ENCODE measurements at places on chromosomes 16 and 17.

DNA sequence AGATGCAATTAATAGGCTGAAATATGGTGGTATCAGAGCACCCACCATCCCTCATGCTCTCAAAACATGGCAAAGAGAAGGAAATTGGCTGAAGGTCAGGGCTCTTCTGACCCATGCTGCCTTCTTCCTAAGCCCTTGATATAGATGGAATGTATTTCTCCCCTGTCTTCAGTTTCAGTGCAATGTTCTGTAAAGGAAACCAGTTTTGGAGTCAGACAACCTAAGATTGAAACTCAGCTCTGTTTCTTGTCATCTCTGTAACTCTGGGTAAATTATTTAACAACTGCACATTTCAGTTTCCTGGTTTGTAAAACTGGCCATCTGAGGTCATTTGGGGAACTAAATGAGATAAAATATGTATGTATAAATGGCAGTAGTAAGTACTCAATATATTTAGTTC lies 243.9 kb downstream of the CA10 start:
- no peak for DNase-seq

DNA sequence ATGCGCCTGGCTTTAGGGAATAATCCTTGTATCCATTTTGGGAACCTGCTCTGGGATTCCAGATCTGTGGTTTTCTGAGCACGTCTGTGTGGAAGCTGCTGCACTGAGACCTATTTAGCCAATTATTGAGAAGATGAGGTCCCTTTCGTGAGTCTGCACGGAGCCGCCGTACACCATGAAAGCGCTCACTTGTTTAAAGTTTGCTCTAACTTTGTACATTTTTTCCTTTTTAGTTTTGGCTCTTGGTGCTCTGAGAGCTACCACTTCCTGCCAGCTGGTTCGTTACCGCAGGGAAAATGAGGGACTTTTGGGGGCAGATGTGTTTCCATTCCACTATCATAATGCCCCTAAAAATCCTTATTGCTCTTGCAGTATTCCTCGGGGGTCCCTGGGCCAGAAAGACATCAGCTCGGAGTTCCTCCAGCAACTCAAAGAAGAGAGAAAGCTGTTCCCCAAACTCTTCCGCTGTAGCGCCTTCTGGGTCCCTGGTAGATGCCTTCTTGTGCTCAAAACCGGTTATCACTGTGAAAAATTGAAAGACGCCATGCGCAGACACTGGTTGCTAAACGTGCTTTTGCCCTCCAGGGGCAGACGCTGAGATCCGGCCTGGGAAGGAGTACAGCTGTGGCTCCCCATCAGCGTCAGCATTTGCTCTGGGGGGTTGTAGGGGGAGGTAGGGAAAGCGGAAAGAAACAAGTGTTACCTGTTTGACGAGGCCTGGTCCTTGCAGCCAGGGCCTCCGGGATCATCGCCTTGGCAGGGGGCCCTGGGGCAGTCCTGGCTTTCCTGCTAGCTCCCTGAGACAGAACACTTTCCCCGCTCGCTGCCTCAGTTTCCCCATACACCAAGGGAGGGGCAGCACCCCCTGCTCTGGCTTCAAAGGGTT lies 238.1 kb downstream of the MRTFB start:
- DNase-seq: no peak

DNA sequence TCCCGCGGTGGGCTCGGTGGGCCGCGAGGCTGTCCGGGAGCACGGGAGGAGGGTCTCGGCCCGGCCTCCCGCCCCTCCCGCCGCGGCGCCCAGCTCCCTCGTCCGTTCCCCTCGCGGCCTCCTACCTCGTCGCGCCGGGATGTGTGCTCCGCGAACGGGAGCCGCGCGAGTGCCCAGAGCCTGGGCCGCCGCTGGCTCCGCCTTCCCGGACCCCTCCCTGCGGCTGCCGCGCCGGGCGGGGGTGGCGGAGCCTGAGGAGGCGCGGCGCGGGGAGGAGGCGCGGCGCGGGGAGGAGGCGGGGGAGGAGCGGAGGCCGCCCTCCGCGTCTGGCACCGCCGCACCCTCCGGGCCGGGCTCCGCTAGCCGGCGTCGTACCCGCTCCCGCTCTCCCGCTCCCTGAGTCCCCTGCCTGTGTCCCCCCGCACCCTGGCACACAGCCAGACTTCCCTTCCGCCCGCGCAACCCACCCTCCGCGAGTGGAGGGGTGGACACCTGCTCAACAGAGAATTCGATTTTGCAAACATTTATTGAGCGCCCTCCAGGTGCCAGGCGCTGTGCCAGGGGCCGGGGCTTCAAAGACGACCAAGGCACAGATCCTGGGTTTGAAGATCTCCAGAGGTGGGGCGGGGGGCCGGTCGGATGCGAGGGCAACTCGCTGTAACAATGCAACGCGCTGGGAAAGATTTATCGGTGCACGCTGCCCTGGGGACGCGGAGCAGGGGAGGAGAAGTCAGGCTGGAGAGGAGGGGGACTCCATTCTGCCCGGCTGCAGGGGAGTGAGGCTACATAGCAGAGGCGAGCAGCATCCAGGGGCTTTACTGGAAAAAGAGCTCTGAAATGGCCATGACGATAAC lies at the start of gene MPP3:
TSS of gene MPP3 (minus strand) at position 171 of the 854 bp plus-strand sequence. CDS start 1,240 bp downstream, outside the sequence.
- peak; percentile 77 for DNase-seq

- DNase-seq: no peak
Measured at GRCh38 chr17:67290711-67291291, 45.8 kb upstream of the HELZ start.

- DNase-seq: peak; percentile 44
Measured at GRCh38 chr17:43721537-43722268, 36.9 kb downstream of the SOST start.

GRCh38 chr16:9091867-9092281 lies 430 bp downstream of the HAPSTR1 start:
- DNase-seq: peak; percentile 73

DNA sequence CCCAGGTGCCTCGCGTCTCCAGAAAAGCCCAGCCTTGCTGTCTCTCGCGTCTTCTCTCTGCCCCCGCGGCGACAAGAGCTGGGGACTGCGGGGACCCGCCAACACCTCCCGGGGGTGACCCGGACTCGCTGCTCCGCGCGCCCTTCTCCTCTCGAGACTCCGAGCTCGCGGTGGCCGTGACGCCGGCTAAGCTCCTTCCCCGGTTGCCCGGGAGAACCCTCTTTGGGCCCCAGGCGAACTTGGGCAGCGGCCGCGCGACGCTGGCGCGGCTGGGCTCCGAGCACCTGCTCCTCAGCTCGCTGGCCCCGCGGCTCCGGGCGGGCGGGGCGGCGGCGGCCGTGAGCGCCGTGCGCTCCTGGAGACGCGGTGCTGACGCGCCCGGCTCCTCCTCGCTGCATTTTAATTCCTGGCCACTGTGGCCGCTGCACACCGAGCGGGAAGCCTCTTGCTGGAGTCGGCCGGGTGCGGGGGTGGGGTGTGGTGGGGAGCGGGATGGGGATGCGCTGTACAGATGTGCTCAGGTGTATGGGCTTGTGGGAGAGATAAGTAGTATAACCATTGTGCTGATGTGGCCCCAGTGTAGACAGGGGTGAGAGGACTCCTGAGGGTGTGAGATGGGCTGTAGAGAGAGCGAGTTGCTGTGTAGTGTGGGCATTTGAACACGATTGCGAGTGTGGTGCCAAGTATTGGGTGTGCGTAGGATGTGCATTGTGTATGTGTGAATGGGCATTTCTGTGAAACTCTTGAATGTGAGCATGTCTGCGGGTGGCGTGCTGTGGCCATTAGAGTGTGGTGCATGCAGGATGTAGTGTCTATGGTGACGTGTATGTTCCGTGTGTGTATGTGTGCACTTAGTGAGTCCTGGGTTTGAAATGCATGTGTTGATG lies at the start of gene ASIC2:
TSS of gene ASIC2 (minus strand) at position 315 of the 887 bp plus-strand sequence.
- DNase-seq: peak; percentile 75

GRCh38 chr17:57636274-57636673 lies 108.8 kb downstream of the CCDC182 start:
- no peak for DNase-seq

DNA sequence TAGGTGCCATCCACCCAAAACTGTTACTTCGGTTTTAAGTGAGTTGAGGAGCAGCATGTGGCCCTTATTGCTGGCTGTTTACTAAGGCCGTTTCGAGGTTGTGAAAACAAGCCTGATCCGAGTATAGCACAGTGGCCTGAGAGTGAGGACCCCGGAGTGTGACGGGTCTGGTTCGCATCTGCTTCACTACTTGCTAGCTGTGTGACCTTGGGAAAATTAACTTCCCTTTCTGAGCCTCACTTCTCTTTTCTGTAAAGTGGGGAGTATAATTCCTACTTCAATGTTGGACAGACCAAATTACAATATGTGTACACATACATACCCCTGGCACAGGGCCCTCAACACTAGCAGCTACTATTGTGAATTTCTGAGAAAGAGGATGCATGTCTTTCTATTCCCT lies 11.7 kb upstream of the HEATR6 start:
- no peak for DNase-seq

DNA sequence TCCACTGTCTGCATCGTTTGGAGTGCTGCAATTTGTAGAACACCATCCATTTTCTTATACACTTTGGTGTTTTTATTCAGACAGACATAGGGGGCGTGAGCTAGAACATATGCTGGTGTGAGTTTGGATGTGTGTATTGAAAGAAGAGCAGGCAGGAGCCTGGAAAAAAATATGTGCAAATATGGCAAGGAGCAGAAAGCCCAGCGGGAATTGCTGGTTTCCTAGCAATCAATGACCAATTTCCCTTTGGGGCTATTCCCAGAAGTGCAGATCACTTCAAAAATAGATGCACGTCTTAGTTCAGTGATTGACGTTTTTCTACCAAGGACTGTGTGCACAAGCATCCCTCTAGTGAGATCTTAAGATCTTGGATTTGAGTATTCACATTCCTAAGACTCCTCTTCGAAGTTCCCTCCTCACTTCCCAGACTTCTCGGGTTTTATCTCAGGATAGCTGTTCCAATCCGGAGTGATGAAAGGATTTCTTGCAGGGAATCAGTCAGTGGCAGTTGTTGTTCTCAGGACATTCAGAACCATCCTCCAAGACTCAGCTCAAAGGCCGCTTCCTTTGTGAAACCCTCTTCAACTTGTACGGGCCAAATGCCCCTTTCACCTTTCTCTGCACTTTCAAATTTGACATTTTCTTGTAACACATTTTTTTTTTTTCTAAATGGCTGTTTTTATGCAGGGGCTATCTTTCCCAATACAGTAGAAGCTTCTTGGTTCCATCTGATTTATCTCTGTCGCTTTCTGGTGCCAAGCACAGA lies 268.7 kb upstream of the ASIC2 start:
- no peak for DNase-seq

GRCh38 chr17:42287305-42287976 lies 857 bp upstream of the STAT5A start:
- no peak for DNase-seq

DNA sequence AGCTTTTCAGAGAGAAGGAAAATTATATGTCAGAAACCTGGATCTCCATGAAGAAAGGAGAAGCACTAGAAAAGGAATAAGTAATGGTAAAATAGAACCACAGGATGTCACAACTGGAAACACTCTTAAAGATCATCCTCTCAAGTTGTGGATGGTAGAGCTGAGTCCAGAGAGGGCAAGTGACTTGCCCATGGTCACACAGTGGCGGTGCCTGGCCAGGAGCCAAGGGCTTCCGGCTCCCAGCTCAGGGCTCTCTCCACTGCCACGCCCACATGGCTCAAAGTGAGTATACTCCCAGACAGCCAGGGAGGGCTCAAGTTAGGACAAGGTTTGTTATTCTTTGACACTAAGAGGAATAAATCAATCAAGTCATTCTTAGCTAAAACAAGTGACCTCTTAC lies 159.8 kb downstream of the COPRS start:
- no peak for DNase-seq

DNA sequence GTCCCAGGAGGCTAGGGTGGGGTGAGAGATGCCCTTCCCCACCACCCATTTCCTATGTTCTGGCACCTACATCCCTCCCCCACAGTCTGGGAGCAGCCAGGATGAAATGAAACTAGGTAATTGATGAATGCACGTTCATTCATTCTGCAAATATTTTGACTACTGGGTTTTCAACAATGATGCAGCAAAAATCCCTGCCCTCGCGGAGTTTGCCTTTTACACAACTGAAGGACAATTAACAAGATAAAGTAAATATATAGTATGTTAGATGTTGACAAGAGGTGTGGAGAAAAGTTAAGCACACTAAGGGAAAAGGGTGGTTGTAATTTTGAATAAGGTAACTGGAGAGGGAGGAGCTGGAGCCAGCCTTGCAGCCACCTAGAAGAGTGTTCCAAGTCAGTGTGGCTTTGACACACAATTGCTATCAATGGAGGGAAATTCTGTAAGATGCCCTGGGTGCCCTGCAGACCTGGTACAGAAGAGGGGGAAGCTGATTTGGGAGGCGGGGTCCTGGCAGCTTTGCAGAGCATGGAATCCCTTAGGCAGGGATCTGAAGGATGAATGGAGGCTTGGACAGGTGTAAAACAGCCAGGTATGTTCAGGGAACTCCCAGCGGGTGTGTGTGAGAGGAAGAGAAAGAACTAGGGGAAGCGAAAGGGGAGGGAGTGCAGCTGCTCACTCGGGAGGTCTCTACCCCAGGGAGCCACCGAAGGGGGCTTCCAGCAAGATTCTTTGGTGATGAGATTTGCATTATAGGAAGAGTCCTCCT lies 2.5 kb downstream of the TMEM92 start:
- DNase-seq: peak; percentile 47

- DNase-seq: no peak
Measured at GRCh38 chr16:10660950-10661635, 33.6 kb downstream of the TEKT5 start.
